RCC 7860 (cell line): ENCODE measurements at places on chromosomes 16 and 17.

- DNase-seq = no peak
These were observed 152.6 kb downstream of the IRF8 start for GRCh38 chr16:86051368-86052114.

DNA sequence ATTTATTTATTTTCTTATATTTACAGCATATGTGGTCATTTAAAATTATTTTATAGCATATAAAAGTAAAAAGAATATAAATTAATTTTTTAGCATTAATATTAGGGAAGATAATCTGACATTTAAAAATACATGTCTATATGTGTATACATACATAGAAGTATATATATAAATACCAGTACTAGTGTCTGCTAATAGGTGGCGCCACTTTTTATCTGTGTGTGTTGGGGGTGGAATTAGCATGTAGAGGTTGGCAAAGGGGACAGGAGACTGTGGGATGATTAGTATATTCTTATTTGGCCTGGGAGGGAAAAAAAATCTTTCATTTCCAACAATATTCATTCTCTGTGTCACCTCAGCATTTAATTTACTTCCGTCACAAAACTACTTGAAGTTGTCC, 359.1 kb downstream of the WWOX start:
- DNase-seq = no peak

- DNase-seq = peak; percentile 49
These were observed 1.2 kb downstream of the NFATC3 start for GRCh38 chr16:68086336-68086841.

DNA sequence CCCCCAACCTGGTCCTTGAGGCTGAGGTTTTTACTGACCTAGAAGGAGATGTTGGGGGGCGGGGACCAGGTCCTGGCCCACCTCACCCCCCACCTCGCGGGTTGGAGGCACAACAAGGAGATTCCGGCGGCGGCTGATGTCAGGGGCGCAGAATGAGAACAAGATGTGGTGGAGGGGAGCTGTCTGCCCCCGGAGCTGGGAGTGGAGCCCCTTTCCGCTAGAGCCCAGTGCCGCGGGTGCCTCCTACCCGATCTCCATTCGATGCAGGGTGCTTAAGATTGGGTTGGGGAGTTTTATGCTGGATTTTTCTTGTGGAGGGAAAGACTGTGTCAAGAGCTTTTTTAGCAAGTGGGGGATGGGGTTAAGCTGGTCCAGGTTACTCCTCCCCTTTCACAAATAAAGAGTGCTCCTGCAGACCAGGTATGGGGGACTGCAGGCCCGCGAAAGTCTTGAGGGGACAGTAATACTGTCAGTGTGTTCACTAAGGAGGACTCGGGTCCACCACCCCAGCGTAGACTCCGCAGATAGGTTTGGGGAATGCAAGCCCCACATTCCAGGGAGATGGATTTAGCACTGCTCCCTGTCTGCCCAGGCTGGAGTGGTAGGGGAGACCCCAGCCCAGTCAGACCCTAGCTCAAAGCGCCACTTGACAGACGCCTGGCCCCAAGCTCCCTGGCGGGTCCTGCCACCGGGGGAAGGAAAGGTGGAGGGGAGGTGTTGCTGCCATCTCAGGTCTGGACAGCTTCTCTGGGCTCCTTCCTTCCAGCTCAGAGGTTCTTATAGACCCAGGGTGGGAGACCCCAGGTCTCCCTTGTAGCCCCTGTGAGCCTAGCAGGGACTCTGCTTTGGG, 2.0 kb downstream of the CACNA1G start:
- DNase-seq = no peak

GRCh38 chr16:17476414-17477259, 5.9 kb upstream of the XYLT1 start:
- peak; percentile 24 for DNase-seq

DNA sequence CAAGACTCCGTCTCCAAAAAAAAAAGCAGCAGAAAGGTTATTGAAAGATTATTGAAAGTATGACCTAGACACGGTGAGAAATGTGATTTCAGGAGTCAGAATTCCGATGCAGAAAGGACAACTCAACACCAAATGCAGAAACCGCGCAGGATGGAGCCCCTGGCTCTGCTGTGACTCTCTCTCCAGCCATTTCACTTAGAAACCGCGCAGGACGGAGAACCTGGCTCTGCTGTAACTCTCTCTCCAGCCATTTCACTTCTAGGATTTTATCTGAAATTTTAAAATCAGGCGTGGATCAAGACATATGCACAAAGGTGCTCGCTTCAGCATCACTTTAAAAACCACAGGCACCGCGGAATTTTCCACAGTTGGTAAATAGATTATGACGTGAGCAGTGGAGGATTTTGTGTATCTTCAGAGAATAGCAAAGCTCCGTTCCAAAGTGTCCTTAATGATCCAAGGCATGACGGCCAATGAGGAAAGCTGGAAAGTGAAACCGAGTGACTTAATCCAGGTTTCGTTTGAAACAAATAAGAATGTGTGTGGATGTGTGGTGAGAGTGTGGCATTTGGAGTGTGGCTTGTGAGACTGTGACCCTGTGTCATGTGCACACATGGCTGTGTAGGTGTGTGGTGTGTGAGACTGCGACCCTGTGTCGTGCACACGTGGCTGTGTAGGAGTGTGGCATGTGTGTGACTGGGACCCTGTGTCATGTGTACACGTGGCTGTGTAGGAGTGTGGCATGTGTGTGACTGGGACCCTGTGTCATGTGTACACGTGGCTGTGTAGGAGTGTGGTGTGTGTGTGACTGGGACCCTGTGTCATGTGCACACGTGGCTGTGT, 9.5 kb downstream of the UTS2R start:
- no peak for DNase-seq

- no peak for DNase-seq
These were observed 35.4 kb upstream of the LITAF start for GRCh38 chr16:11621920-11622651.

- DNase-seq = no peak
These were observed 165.1 kb upstream of the CDC42EP4 start for GRCh38 chr17:73476890-73477350.

- DNase-seq = peak; percentile 93
These were observed 14.2 kb downstream of the B4GALNT2 start for GRCh38 chr17:49146620-49147306.

DNA sequence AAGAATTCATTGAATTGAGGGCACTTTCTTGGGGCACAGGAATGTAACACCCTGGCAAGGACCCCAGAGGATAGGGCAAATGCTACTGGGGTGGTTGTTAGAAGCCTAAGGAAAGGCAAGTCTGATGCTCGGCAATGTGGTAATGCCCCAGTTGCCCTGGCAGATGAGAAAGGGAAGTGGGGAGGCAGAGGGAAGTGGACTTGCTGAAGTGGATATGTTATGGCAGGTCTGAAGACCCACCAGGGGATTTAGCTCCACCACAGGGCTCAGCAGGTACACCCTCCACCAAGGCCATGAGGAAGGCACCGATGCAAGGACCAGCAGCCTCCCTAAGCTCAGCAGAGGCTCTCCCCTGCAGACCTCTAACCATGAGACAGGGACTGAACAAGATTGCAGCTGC, 184.8 kb downstream of the IRX5 start:
- no peak for DNase-seq

DNA sequence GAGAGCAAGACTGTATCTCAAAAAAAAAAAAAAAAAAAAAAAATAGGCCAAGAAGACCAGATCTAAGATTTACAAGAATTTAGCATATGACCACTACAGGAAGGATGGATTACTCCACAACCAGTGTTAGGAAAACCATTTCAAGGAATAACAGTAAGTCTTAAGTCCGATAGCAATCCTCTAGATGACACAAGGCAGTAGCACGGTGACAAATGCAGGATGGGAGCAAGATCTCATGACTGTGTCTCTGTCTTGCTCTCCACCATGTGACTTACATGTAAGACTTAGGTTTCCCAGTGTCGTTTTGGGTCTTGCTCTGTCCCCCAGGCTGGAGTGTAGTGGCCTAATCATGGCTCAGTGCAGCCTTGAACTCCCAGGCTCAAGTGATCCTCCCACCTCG, 27.8 kb downstream of the C16orf96 start:
- no peak for DNase-seq

GRCh38 chr16:81482329-81483063, 37.9 kb downstream of the CMIP start:
- peak; percentile 90 for DNase-seq

DNA sequence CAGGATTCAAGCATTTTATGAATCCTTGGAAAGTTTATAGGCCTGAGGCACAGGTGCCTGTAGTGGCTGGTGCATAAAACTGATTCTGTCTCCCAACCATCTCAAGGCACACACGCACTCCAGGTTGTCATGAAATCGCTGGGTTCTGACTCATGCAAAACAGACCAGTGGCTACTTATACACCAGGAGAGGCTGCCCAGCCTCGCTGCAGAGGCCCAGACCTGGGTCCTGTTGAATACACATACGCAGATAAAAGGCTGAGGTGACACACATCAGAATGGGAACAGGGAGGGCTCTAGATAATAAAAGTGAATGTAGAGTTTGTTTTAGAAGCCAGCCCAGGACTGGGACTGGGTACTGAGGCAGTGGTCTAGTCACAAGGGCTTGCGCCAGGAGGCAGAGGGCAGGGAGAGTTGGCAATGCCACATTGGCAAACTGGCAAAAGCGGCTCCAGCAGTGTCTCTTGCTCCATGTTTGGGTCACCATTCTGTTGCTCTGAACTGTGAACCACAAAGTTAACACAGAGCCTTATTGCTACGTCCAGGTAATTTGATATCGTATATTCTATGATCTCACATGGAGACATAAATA, 13.6 kb downstream of the OR1D5 start:
- no peak for DNase-seq

DNA sequence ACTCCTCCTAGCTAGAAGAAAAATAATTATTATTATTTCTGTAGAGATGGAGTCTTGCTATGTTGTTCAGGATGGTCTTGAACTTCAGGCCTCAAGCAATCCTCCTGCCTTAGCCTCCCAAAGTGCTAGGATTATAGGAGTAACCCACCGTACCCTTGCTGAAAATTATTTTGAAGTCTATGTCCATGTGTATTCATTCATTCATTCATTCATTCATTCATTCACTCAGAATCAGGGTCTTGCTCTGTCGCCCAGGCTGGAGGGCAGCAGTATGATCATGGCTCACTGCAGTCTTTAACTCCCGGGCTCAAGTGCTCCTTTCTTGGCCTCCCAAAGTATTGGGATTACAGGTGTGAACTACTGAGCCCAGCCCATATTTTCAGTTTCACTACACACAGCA, 4.1 kb downstream of the SLC7A6OS start:
- no peak for DNase-seq

GRCh38 chr17:50764734-50765149, 2.6 kb downstream of the ANKRD40CL start:
- no peak for DNase-seq

- DNase-seq = no peak
These were observed 2.7 kb upstream of the C16orf74 start for GRCh38 chr16:85753559-85753958.

GRCh38 chr16:1057252-1057932, 15.2 kb upstream of the SSTR5 start:
- no peak for DNase-seq

GRCh38 chr16:51312363-51313150, 161.5 kb upstream of the SALL1 start:
- no peak for DNase-seq

GRCh38 chr17:64056269-64057005, 36.0 kb upstream of the ICAM2 start:
- DNase-seq = no peak

GRCh38 chr17:43085474-43085873, 39.7 kb downstream of the BRCA1 start:
- no peak for DNase-seq

GRCh38 chr17:27456681-27457359, 572 bp downstream of the KSR1 start:
- DNase-seq = no peak

DNA sequence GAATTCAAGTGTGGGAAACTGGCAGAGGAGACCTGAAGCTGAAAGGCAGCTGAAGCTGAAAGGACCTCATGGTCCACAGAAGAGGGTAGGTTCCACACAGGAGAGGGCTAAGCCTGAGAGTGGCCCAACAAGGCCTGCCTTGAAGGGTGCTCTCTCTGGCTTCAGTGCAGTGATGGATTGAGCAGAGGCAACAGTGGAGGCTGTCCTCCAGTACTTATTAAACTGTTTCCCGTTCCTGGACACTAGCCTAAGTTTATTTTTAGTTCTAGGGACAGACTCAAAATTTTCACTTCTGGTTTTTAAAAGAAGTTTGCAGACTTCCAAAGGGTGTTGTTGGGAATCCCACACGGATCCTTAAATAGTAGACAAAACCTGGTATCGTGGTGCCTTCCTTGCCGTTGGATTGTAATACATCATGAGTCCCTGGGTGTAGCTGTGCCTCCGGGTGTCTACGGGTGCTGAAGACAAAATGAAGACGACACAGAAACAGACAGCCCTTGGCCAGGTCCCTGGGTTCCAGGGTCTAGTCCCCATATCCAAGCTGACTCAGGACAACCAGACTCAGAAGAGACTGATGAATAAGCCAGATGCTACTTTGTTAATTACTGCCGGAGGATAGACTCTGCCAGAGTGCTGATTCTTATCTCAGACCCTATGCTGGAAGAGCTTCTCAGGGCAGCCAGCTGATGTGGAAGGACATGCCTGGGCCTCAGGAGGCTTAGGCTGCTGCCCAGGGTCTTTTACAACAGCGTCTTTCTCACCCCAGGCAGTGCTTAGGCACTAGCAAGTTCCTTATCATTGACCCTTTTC, 7.1 kb upstream of the CMTM4 start:
- no peak for DNase-seq

DNA sequence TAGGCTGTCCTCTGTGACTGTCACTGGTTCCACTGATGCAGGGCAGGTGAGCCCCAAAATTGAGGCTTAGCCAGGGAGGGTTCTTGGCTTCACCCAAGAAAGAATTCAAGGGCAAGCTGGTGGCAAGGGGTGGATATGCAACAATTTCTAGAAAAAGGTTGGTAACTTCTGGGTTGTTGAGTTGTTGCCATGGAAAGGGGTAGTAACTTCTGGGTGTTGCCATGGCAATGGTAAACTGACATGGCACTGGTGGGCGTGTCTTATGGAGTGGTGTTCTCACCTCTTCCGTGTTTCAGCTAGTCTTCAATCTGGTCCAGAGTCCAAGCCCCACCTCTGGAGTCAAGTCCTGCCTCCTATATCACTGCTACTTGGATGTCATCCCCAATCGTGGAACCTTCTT, 9.5 kb upstream of the GUCY2D start:
- no peak for DNase-seq

DNA sequence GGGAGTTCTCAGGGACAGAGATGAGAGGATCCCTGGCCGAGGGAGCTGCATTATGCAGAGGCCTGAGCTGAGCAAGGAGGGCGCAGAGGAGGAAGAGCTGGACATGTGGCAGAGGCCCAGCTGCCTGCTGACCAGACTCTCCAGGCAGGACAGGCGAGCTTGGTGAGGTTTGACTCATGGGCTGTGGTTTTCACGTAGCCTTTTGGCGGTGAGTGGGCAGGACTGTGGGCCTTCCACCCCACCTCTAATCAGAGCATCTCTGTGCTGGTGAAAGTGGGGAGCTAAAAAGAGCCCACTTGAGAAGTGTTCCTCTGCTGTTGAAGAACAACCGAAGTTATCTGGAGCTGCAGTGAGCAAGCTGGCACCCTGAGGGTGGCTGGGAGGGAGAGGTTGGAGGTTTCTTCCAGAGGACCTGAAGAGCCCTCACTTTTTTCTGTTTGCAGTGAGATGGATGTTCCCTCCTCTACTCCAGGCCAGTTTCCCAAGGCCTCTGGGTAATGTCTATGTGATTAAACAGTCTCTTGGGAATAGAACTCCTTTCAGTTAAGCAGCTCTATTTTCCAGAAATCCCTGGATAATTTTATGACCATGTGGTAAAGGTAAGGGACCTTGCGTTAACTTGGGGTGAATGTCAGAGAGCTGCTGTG, 11.9 kb downstream of the EPN2 start:
- DNase-seq = peak; percentile 16

GRCh38 chr17:77441940-77442339, 301.2 kb downstream of the SEC14L1 start:
- DNase-seq = no peak

GRCh38 chr17:43418441-43419374, 19.9 kb downstream of the ARL4D start:
- peak; percentile 82 for DNase-seq
